Subcutaneous adipose tissue (tissue), 4 donors: ENCODE measurements at places on chromosomes 6 and 20. TPM values are rescaled to one million over a fixed set of nuclear protein-coding genes. Genes with fewer than 3 reads are reported as not detected.

Gene SEL1L2
- total RNA-seq: 3.6 TPM

Gene COX7A2
- total RNA-seq: 248 TPM

Gene ZSCAN9
- total RNA-seq: 12.7 TPM

Gene RFX6
- total RNA-seq: not detected

Gene UBE2C
- not detected for total RNA-seq

Gene PRKN
- 9.6 TPM for total RNA-seq

Gene UNC93A
- not detected for total RNA-seq

Gene C20orf144
- total RNA-seq: not detected

Gene RBPJL
- not detected for total RNA-seq

Gene NDUFAF5
- 17.8 TPM for total RNA-seq

Gene LGSN
- not detected for total RNA-seq

Gene RNF39
- not detected for total RNA-seq

Gene MATN4
- total RNA-seq: 0.44 TPM

Gene BTBD3
- total RNA-seq: 15.7 TPM

Gene RIMS4
- not detected for total RNA-seq

Gene DUSP15
- total RNA-seq: not detected

Gene TBP
- total RNA-seq: 11.6 TPM

Gene CYP39A1
- total RNA-seq: 0.94 TPM

Gene DZANK1
- 2.2 TPM for total RNA-seq

Gene HSPA1L
- total RNA-seq: 1.1 TPM
